Chondrocyte (in vitro differentiated cells): ENCODE measurements at places on chromosomes 5 and 9. TPM values are rescaled to one million over a fixed set of nuclear protein-coding genes. Genes with fewer than 3 reads are reported as not detected.

- DNase-seq = no peak
Observed at GRCh38 chr9:5364294-5365024, 24.8 kb upstream of the RLN1 start.

Gene EPB41L4A
- total RNA-seq = 2.5 to 3.9 TPM (median 3.5 TPM) in 3 replicates

- DNase-seq = no peak
Observed at GRCh38 chr9:136257381-136258298, 12.0 kb upstream of the QSOX2 start.

GRCh38 chr5:87807783-87808182, 395.1 kb upstream of the CCNH start:
- no peak for DNase-seq

DNA sequence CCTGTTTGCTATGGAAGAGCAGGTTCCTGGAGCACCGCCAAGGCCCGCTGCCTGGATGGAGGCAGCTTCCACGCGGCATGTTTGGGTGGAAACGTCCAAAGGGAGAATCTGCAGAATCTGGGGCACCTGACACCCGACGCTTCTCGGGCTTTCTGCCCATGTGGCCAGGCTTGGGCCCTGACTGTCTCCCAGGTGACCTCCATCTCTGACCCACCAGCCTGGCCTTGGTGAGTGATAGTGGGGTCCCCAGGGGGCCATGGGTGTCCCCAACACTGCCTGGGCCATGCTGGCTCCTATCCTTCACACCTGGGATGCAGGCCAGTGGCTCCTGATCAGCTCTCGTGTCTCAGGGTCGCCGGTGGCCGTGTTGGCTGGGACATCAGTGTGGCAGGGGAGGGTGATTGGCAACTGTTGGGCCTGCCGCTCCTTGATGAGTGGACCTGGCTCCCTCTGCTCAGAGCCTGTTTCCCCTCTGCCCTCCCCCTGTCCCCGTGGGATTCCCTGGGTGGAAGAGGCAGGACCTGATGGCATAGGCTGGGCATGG, 34.0 kb downstream of the GLT6D1 start:
- peak; percentile 72 for DNase-seq

Gene RNF224
- total RNA-seq = 0.22 TPM in 1 of 3 replicates, not detected in the others

DNA sequence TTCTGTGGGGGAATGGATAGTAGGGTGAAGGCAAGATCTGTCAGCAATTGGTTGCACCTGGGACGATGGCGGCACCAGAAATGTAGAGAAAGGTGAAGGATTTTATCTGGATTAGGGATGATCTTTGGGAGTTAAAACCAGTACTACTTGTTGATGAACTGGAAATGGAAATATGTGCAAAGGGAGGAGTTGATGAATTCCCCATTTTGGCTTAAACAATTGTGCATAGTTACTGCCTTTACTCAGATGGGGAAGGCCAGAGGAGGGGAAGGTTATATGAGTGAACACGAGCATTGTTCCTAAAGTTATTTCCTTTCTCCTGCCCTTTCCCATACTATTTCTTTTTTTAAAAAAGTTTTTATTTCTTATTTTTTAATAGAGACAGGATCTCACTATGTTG, 19.1 kb downstream of the NNT start:
- DNase-seq = no peak

GRCh38 chr9:128459011-128459410, 3.2 kb downstream of the ODF2 start:
- DNase-seq = no peak

Gene AGXT2
- total RNA-seq = not detected in 3 replicates

- no peak for DNase-seq
Observed at GRCh38 chr5:55036477-55036876, 12.4 kb downstream of the GZMK start.
